ENCODE measurements at places on chromosomes 3 and 15. TPM values are rescaled to one million over a fixed set of nuclear protein-coding genes. Genes with fewer than 3 reads are reported as not detected.

CX3CR1 gene
- 5.0 TPM for polyA plus RNA-seq

GOLGA8T gene
- 0.79 TPM for polyA plus RNA-seq

TMC3 gene
- 0.25 TPM for polyA plus RNA-seq

FAM174B gene
- polyA plus RNA-seq = 32.0 TPM

DNA sequence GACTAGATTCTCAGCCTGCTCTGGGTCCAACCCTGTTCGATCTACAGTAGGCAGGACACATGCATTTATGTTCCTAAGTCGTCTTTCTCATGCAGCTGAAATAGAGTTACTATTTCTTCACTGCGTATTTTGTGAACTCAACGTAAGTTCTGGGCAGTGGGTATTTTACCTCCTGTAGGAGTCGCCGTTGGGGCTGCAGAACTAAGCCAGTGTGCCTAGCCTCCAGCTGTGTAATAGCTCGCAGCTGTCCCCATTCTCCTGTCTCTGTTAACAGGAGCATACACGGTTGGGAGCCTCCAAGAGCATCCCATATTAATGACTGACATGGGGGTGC lies 58.4 kb upstream of the HRH1 start:
- DNase-seq = no peak

DNA sequence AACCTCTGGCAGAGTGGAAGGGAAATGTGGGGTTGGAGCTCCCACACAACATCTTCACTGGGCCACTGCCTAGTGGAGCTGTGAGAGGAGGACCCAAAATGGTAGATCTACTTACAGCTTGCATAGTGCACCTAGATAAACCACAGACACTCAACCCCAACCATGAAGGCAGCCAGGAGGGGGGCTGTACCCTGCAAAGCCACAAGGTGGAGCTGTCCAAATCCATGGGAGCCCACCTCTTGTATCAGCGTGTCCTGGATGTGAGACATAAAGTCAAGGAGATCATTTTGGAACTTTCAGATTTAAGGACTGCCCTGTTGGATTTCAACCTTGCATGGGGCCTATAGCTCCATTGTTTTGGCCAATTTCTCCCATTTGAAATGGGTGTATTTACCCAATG lies 20.9 kb downstream of the TP63 start:
- no peak for DNase-seq

GRCh38 chr3:126364731-126365301 lies 7.6 kb upstream of the KLF15 start:
- no peak for DNase-seq

GRCh38 chr3:74920721-74921350 lies 306.4 kb upstream of the CNTN3 start:
- no peak for DNase-seq

- DNase-seq = no peak
These were observed 28.7 kb upstream of the PLOD2 start for GRCh38 chr3:146189519-146190173.

DNA sequence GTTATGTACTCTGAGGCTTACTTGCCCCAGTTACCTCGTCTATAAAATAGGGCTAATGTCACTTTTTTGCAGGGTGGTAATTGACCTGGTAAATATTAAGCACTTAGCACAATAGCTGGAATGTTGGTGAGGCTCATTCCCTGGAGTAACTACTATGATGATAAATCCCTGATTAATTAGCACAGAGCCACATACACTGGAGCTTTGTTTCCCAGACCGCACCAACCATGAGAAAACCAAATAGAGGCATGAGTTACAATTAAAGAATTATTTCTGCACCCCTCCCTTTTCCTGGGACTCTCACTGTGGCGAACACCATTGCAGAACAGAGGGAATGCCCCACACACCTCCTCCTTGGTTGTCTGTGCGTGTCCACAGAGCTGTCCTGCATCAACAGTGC lies 76.6 kb upstream of the CPOX start:
- no peak for DNase-seq

- no peak for DNase-seq
These were observed 117.0 kb upstream of the CCDC54 start for GRCh38 chr3:107260207-107260606.

DNA sequence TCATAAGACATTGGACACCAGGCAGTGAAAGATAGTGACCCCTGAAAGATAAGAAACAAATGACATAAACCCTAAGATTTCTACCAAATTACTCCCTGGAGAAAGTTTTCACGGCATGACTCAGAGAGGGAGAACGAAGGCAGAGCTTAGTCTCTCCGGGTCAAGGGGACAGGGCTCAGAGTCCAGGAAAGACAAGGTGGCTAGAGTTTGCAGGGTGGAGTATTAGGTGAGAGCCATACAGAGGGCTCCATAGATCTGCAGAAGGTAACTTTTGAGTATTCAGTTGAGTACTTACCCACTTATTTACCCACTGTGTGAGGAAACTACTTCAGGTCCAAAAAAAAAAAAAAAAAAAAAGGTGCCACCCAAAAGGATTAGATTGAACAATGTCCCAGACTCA lies 143.2 kb downstream of the C3orf70 start:
- DNase-seq = no peak

DNA sequence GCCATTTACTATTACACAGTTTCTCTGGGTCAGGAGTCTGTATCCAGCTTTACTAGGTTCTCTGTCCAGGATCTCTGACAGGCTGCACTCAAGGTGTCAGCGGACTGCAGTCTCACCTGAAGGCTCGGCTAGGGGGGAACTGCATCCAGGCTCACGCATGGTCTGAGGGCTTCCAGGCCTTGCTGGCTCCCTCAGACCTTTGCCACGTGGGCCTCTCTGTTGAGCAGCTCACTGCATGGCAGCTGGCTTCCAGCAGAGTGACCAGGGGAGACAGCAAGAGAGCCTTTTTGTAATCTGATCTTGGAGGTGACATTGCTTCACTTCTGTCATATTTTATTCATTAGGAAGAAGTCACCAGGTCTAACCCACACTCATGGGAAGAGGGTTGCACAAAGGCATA lies 152.3 kb downstream of the CACNA2D3 start:
- DNase-seq = no peak

DNA sequence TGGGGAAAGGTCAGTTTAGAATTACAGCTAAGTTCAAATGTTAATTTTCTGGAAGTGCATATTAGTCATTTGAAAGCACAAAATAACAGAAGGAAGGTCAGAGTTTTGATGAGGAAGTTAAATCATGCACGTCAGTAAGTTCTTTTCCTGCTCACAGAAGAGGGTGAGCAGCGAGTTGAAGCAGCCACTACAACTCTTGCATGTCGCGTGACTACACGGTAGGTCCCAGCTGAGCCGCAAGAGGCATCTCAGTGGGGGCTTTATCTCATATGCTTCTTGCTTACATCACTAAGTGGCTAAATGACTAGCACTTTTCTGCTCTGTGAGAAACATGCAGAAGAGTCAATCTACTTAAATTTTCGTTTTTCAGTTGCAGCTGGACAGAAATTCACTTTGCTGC lies 21.3 kb upstream of the SEC62 start:
- no peak for DNase-seq

GRCh38 chr3:149366941-149367840 lies 10.3 kb downstream of the TM4SF1 start:
- no peak for DNase-seq

DNA sequence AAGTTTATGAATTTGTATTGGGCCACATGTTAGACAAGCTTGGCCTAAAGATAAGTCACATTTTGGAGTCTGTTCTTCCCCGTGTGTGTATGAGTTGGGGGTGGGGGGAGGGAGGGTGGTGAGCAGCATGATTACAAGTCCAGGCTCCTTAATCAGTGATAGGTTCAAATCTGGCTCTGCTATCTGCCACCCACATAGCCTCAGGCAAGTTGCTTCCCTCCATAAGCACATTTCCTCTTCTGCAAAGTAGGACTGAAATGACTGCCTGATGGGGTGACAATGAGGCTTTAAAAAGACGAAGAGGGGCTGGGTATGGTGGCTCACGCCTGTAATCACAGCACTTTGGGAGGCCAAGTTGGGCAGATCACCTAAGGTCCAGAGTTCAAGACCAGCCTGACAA lies 1.1 kb upstream of the SPATA12 start:
- no peak for DNase-seq

DNA sequence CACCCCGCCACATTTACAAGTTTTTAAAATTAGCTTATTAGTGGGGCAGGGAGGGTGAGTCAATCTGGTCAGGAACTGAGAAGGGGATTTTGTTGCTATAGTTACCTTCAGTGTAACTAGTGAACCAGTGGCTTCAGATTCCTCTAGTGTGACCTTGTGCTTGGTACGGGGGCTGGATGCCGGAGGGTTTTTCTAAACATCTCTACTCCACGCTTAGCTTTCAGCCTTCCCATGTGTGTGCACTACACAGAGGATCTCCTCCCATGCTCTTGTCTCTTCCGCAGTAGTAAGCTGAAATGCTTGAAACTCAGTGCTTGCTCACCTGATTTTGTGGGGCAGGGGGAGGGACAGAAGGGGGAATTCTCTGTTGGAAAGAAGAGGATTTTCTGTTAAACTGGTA lies 67.9 kb upstream of the AKAP13 start:
- DNase-seq = no peak

- DNase-seq = no peak
These were observed 716 bp upstream of the KLHL24 start for GRCh38 chr3:183634707-183635106.

- no peak for DNase-seq
These were observed 32.1 kb downstream of the POMGNT2 start for GRCh38 chr3:43073836-43074220.

DNA sequence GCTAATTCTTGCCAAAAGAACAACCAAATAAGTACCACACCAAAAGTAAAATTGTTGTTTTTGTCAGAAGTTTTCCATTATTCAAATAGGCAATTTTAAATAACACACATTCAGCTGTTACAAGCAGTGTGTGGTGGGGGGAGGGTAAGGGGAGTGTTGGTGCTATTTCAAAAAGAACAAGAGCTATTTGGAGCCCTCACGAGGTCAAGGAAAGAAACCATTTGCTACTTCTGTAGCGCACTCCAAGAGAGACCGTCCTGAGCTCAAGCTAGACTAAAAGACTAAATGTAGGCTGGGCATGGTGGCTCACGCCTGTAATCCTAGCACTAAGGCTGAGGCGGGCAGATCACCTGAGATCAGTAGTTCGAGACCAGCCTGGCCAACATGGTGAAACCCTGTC lies 21.2 kb upstream of the IGF2BP2 start:
- no peak for DNase-seq

- no peak for DNase-seq
These were observed 199.8 kb downstream of the TBC1D5 start for GRCh38 chr3:17542591-17542990.

DNA sequence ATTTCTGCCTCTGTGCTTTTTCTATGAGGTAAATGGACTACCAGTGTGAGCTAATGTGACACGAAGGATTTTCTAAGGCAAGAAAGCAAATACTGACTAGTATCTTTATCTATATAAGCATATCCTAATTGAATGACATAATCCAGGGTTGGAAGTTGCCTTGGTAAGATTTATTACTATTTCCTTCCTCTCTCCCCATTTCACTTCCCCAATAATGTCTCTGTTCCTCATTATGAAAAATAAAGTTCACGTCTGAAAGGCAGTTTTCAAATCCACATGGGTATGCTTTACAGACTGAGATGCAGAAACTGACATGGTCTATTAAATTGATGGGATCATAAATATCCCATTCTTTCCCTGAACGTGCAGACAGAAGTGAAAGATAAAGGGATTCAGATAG lies 86.0 kb downstream of the DTWD1 start:
- DNase-seq = no peak

GRCh38 chr3:155254445-155254844 lies 39.0 kb downstream of the STRIT1 start:
- no peak for DNase-seq

GRCh38 chr3:2826453-2826852 lies 283.7 kb downstream of the IL5RA start:
- DNase-seq = no peak

DNA sequence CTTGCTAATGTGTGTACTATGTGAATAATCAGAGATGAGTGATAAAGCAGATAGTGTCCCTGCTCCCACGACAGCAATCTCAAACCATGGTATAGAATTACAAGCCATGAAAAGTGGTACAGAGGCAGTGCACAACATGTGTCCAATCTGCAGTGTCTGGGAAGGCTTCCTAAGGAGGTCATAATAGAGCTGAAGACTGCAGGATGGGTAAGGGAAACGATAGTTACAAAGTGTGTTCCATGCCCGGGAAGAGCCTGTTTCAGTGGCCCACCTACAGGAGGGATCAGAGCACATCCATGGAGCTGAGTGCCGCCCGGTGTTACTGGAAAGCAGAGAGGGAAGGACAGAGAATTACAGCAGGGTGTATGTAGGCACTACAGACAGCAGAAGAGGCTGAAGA lies 48.9 kb downstream of the PAK2 start:
- DNase-seq = no peak

DNA sequence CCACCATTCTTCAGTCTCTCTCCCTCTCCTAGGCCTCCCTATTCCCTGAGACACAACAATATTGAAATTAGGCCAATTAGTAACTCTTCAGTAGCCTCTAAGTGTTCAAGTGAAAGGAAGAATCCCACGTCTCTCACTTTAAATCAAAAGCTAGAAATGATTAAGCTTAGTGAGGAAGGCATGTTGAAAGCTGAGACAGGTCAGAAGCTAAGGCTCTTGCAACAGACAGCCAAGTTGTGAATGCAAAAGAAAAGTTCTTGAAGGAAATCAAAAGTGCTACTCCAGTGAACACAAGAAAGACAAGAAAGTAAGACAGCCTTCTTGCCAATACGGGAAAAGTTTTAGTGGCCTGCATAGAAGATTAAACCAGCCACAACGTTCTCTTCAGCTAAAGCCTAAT lies 41.3 kb downstream of the PPM1L start:
- DNase-seq = no peak

GRCh38 chr3:8705575-8705974 lies 28.0 kb upstream of the CAV3 start:
- DNase-seq = no peak

DNA sequence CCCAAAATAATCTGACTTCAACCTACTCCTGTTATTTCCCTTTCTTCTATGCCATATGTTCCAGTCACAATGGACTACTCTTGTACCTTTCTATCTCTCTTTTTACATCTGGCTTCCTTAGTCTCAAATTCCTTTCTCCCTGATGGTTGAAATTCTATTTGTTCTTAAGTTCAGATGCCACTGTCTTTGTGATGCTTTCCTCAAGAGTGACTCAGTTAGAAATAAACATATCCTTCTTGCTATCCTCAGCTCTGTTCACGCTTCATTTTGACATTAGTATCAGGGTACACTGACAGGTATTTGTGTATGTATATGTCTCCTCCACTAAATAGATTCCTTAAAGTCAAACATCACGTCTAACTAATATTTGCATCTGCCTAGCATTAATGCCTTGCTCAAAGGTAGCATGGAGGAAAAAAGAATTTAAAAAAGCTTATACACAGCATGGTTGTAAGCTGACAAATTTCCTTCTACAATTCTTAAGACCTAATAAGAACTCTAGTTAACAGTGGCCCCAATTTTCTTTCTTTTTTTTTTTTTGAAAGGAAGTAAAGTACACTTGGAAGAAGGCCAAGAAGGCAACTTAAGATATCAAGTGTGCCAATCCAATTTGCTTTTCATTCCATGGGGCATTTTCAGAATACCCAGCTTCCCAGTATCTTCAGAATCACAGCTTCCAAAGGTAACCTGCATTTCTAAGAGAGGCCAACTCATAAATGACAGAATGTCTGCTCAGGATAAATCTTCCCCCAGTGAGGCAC lies 58.0 kb downstream of the CHAC1 start:
- no peak for DNase-seq
